BJ (cell line): ENCODE measurements at places on chromosomes 11 and 22. TPM values are rescaled to one million over a fixed set of nuclear protein-coding genes. Genes with fewer than 3 reads are reported as not detected.

Gene BATF2
- polyA plus RNA-seq, result 1.1 and 1.5 TPM in 2 replicates

Gene SCGB2A2
- polyA plus RNA-seq, result not detected in 2 replicates

Gene SLC22A6
- not detected in 2 replicates for polyA plus RNA-seq

Gene CDHR5
- not detected in 2 replicates for polyA plus RNA-seq

Gene YAP1
- polyA plus RNA-seq, result 125 and 139 TPM in 2 replicates

Gene FOLR2
- not detected in 2 replicates for polyA plus RNA-seq

Gene VWCE
- polyA plus RNA-seq, result 0.96 and 1.4 TPM in 2 replicates

Gene OLFML1
- polyA plus RNA-seq, result 0.91 and 1.1 TPM in 2 replicates

Gene MS4A6E
- polyA plus RNA-seq, result not detected in 2 replicates

Gene POU2AF3
- polyA plus RNA-seq, result not detected in 2 replicates

Gene LDHA
- 946 and 2,237 TPM in 2 replicates for polyA plus RNA-seq

Gene MMP12
- 0.12 and 0.38 TPM in 2 replicates for polyA plus RNA-seq

Gene CNTF
- polyA plus RNA-seq, result 0.15 and 0.63 TPM in 2 replicates

Gene EEF1G
- polyA plus RNA-seq, result 2,358 and 2,459 TPM in 2 replicates

Gene TCP11L1
- polyA plus RNA-seq, result 20.2 and 23.4 TPM in 2 replicates

Gene KRTAP5-3
- polyA plus RNA-seq, result not detected in 2 replicates

Gene MRE11
- 2.6 and 7.8 TPM in 2 replicates for polyA plus RNA-seq

Gene GP1BB
- 1.3 and 4.2 TPM in 2 replicates for polyA plus RNA-seq

Gene ARSA
- 15.7 and 36.9 TPM in 2 replicates for polyA plus RNA-seq

Gene MACROD1
- polyA plus RNA-seq, result 11.7 and 12.4 TPM in 2 replicates

Gene OR6T1
- not detected in 2 replicates for polyA plus RNA-seq

Gene TREH
- not detected in 2 replicates for polyA plus RNA-seq

Gene MS4A4E
- not detected in 2 replicates for polyA plus RNA-seq
